NAMALWA (cell line): ENCODE measurements at places on chromosomes 7 and 10.

- no peak for DNase-seq
Measured at GRCh38 chr10:5547931-5548660, 23.3 kb downstream of the CALML3 start.

DNA sequence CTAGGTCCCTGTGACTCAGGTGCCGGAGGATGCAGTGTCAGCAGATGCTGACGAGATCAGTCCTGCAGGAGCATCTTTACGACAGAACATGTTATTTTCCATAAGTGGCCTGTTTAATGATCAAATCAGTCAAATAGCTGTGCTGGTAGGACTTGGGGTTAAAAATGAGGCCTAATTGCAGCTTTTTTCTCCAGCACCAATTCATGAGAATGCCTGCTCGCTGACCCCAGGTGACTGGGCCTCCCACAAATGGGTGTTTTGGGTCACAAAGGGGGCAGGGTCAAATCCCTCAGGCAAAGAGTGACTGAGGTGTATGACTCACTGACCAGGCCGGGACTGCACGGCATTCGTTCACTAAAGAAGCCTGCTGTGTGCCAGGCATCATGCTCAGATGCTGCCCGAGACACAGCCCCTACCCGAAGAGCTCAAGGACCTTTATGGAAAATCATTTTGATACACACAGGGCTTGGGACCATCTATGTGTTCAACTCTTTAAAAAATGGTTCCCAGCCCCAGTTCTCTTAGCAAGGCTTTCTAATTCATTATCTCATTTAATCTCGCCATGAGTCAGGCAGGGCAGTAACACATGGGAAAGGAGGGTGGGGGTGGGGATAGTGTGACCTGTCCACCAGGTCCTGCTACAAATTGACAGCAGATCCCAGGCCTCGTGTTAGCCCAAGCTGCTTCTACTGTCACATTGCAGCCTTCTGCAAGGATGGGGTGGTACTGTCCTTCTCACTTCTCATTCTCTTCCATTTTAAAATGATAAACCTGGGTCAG, 21.1 kb downstream of the ZNF775 start:
- DNase-seq: no peak

DNA sequence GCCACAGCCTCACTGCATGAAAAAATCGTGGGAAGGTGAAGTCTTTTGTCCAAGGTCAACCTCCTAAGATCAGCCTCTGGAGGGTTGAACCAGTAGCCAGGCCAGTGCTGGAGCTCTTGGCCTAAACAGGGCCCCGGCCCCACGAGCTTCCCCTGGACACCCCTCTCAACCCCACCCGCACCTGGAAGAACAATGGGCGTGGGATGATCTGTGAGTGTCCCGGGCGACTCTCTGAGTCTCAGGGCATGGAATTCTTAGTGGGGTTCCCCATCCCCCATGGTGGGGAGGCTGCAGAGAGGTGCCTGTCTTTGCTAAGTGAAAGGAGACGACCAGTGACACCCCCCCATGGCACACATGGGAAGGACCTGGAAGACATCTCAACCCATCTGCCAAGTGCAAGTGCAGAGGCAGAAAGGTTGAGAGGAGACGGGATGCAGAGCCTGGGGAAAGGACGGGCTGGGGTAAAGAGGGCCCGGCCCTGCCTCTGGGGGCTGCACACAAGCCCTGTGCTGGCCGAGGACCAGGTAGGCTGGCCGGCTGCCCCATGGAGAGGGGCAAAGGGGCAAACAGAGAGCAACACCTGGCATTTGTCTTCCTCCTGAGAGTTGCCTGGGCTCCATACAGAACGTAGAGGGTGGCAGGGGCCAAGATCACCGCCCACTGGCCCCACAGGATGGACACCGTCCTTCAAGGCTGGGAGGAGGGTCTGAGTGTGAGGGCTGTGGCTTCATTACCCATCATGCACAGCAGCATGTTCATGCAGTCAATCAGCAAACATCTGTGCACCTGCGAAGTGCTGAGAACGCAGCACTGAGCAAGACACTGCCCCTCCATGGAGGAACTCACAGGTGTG, 163.0 kb upstream of the PPP2R2D start:
- no peak for DNase-seq

- DNase-seq: no peak
Measured at GRCh38 chr10:46520381-46520780, 36.1 kb downstream of the GPRIN2 start.

GRCh38 chr7:110544194-110544593, 546.7 kb upstream of the LRRN3 start:
- DNase-seq: no peak

- no peak for DNase-seq
Measured at GRCh38 chr10:34628174-34628796, 186.8 kb downstream of the PARD3 start.

DNA sequence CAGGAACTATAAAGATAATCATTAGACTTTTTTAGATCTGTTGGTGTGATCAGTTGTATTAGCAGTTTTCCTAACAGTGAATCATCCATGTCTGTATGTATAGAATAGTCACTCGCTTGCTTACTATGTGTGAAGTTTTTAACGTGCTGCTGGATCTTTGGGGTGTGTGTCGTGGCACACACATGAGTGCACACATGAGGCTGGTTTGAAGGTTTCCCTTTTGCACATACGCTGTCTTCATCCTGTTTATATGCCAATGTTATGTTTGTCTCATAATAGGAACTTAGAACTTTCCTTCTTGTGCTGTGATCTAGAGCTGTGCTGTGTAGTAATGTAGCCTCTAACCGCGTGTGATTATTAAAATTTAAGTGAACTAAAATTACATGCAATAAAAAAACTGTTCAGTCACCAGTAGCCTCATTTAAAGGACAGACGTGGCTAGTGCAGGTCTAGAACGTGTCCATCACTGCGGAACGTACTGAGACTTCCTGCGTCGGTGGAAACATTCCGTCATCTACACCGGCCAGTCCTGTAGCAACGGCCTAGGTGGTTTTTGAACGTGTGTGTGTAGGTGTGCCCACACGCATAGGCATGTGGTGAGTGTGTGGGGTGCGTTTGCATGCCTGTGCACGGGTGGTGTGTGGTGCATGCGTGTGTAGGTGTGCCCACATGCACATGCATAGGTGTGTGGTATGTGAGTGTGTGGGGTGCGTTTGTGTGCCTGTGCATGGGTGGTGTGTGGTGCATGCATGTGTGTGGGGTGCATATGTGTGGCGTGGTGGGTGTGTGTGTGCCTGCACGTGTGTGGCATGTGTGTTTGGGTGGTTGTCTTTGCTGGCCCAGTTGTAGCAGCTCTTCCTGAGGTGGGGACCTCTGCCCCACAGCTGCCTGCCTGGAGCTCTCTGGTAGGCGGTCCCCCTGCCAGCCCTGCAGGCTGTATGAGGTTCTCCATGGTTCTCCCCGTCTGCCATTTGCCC, 56.6 kb downstream of the INPP5A start:
- DNase-seq: peak; percentile 78

DNA sequence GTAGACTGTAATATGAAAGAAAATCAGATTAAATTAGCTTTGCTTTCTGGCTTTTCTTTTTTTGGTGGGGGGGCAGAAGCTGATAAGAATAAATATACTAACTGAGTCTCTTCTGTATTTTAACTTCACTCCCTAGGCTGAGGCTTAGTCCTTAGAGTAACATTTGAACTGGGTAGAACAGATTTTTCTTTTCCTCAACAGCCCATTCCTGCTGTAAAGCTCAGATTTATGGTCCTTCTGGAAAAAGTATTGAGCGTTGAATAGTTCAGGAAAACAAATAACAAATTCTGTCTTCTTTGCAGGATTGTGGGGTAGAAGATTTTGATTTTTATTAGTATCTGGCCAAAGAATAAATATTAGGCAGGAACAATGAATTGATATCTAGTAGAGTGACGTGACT, 17.9 kb downstream of the SGPL1 start:
- DNase-seq: no peak

DNA sequence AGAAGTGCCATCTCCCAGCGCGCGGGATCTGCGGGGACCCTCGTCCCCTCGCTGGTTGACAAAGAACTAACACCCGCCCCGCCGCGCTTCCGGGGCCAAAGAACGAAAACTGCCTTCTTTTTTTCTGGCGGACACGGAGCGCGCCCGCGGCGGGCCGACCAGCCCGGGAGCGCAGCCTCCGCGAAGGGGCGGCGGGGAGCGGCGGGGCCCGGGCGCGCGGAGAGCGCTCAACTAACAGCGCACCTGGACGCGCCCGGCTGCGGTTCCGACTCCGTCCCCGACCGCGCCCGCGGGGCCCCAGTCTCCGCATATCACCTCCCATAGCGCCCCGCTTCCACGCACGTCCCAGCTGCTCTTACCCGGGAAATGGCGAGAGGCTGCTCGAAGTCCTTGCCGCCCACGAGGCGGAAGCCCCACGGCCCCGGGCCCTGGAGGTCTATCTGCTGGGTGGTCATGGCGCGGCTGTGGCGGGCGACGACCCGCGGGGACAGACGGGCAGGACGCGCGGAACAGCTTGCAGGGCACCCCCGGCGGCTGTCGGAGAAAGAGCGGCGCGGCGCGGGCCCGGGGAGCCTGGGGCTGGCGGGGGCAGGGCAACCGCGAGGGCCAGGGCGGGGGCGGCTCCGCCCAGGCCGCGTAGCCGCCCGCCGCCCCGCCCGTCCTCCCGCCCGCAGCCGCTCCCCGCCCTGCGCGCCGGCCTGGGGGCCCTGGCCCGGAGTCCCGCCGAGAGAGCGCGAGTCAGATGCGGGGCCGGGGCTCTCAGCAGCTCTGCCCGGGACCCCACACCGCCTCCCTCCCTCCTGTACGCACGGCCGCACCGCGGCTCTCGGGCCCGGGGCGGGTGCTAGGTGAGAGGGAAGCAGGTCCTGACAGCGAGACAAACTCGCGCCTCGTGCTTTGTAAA, at the start of gene PDLIM1:
PDLIM1 (minus strand) TSS at position 543 of the 904 bp plus-strand sequence; CDS start at position 455, 88 bp downstream.
- DNase-seq: peak; percentile 65

- no peak for DNase-seq
Measured at GRCh38 chr7:23918856-23919255, 208.8 kb downstream of the STK31 start.
